DMS79 treated with DMSO at 0.1 percent for 48 hours (cell line): ENCODE measurements at places on chromosomes 5 and 9.

- DNase-seq, result peak; percentile 1
Measured at GRCh38 chr5:5139777-5140478, at the start of gene ADAMTS16. Gene ADAMTS16, plus strand, starts transcription at chr5:5140330. Its CDS starts 138 bp downstream, at chr5:5140468.

- no peak for DNase-seq
Measured at GRCh38 chr9:132141948-132142594, 19.8 kb upstream of the NTNG2 start.

DNA sequence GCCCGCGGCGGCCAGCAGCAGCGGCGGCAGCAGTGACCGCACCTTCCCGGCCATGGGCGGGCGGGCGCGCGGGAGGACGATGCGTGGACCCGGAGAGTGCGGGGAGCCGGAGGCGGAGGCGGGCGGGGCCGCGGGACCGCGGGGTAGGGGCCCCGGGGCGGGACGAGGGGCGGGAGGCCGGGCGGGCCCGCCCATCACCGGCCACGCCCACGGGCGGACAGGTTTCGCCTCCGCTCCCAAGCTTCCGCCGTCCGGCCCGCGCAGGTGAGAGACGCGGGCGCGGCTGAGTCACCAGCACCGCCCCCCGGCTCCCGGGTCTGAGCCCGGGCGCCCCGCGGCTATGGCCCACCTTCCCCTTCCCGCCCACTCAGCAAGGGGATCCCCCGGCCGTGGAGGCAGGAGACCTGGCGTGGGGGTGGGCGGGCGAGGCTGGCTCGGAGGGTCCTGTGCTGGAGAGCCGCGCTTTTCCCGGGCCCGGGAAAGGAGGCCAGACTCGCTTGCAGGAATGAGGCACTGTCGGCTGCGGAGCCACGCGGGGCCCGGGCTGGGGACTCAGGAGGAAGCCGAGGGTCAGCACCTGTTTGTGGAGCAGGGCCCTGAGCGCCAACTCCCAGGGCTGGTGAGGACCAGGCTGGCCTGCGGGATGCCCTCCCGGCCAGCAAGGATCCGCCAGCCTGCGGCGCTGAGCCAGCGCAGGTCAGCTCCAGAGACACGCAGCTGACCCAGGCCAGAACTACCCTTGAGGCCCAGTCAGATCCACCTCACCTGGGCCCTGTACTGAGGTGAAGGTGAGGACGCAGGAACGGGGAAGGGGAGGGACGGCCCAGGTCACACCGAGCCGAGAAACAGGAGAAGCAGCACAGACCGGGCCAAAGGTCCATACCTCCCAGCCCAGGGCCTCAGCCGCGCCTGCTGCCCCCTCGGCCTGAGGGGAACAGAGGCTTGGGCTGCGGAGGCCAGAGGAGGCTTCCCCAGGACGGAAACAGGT is at the start of gene ENTPD2:
Gene ENTPD2, minus strand, starts transcription at position 118 of the 988 bp plus-strand sequence. Its CDS starts 64 bp downstream, at position 54.
- peak; percentile 29 for DNase-seq

GRCh38 chr5:181184845-181185216 is 20.2 kb downstream of the TRIM7 start:
- no peak for DNase-seq

DNA sequence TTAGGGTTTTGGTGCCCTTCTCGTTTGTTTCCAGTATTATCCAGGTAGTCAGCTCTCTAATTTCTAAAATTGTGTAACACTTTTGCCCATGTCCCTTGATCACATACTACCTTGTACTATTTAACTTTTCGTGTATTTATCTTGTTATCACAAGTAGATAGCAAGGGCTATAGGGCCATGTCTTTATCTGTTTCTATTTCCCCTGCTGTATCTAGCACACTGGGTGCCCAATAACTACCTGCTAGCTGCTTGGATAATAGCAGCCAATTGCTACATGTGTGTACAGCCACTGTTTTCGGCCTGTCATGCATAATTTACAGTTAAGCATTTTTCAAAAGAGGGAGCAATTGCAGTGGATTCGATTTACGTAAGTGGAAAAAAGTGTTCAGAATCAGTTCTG is 64.8 kb upstream of the TNFAIP8 start:
- no peak for DNase-seq

GRCh38 chr5:78612227-78613150 is 36.1 kb downstream of the LHFPL2 start:
- peak; percentile 83 for DNase-seq
